ENCODE measurements at places on chromosomes 6 and 20.

DNA sequence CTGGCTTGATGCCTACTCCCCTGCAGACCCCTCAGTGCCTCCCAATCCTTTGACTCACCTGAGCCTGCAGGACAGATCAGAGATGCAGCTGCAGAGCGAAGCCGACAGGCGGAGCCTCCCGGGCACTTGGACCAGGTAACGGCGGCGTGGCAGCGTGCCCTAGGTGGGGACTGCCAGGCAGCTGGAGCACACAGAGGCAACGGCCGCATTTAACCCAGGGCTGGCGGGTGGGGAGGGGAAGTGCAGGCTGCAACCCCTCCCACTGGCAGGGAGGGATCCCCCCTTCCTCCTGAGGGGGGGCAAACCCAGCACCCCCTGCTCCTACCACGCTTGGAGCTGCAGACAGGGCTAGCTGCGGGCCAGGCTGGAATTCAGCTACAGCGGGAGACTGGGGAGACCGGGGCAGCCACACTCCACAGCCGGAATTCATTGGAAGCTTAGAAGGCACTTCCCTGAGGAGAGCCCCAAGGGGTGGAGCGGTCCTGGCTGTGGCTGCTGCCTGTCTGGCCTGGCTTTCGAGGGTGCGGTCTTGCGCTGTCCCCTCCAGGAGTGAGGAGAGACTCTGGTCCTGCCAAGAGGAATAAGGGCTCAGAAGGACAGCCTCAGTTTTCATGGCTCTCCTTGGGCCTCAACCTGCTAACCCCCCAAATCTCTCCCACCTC, at the start of gene MATN4:
Gene MATN4, minus strand, starts transcription at position 183 of the 662 bp plus-strand sequence. CDS start 2,717 bp downstream, outside the sequence.
- no peak for DNase-seq

- no peak for DNase-seq
Measured at GRCh38 chr6:39576556-39577303, 148.5 kb downstream of the KIF6 start.

- no peak for DNase-seq
Measured at GRCh38 chr20:63495167-63495720, 3.6 kb downstream of the EEF1A2 start.

GRCh38 chr6:16095180-16095579, 33.7 kb upstream of the MYLIP start:
- no peak for DNase-seq

DNA sequence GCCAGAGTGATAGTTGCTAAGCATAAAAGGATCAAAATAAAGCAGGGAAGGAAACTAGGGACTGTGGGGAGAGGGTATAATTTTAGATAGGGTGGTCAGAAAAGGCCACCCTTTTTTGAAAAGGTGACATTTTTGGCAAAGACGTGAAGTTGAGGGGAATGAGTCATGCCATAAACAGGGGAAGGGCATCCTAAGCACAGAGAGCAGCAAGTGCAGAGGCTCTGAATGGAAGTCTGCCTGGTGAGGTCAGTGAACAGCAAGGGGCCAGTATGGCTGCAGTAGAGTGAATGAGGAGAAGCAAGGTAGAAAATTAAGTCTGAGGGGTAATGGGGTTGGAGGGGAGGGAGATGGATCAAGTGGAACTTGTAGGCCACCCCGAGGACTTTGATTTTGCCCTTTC, 2.4 kb downstream of the KLC4 start:
- peak; percentile 54 for DNase-seq

- DNase-seq, result peak; percentile 14
Measured at GRCh38 chr6:5697508-5697907, 309.2 kb downstream of the NRN1 start.

- DNase-seq, result no peak
Measured at GRCh38 chr6:114888241-114888640, 545.4 kb upstream of the HS3ST5 start.

DNA sequence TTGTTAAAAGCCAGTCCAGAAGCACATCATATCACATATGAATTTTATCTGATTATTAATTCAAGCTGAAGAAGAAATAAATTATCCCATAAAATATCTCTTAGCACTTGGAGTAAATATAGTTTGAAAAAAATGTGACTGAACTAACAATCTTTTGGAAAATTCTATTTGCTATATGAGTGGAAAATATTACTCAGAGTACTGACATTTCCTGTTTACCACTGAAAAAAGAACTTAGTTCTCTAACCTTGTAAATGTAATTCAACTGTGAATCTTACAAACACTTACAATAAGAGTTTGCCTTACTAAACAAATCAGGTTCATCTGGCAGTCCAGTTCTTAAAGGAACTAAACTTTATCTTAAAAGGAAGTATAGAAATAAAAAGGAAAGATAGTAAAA, 44.2 kb downstream of the MOXD1 start:
- peak; percentile 62 for DNase-seq

DNA sequence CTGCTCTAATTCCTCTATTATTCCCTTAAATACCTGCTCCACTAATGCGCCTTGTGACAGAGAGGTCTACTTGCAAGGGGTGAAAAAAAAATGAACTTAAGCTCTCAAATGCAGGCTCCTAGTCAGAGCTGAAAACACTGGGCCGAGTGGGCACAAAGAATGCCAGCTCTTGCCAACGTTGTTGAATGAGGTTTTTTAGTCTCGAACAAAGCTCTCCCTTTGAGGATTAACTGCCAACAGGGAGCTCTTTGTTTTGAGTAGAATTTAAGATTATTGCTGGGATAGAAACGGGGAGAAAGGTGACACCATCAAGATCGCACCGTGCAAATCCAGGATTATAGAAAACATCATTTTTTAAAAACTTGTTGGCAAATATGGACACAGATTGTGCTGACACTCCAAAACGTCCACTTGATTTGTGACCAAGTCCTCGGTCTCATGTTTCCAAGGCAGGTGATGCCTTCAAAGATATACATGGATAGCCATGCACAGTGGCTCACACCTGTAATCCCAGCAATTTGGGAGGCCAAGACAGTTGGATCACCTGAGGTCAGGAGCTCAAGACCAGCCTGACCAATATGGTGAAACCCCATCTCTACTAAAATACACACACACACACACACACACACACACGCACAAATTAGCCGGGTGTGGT, 163.2 kb downstream of the BMP7 start:
- no peak for DNase-seq

GRCh38 chr6:35469751-35470662, 1.8 kb downstream of the RPL10A start:
- DNase-seq, result peak; percentile 45

Data from EH (cell line).